ENCODE measurements at places on chromosomes 1 and 21. TPM values are rescaled to one million over a fixed set of nuclear protein-coding genes. Genes with fewer than 3 reads are reported as not detected.

DNA sequence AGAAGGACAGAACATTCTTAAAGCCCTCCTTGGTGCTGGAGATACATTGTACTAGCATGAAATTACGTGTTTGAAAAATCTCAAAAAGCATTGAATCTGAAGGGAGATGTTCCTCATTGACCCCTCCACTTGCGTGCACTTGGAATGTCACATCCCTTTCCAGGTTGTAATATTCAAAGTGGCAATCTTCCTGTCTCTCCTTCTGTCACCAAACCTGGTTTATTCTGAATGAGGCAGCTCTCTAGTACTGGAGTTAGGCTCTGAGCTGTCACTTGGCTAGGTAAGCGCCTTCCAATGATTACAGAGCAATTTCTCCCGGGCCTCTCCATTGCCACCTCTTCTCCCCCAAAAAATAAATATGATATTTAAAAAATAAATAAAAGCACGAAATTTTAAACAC, 855 bp downstream of the DSCAM start:
- H3K27me3 ChIP-seq = peaks cover 12% of the 10 kb centered on the region
- no peaks in the 10 kb centered on the region for H3K4me1 ChIP-seq

GRCh38 chr1:89547563-89548116, 23.0 kb downstream of the LRRC8B start:
- H3K27me3 ChIP-seq = no peaks in the 10 kb centered on the region
- DNase-seq = no peak
- H3K4me3 ChIP-seq = no peak overlapping the region
- no peaks in the 10 kb centered on the region for H3K36me3 ChIP-seq
- H3K27ac ChIP-seq = no peak overlapping the region

GRCh38 chr1:51927029-51927428, 48.5 kb upstream of the NRDC start:
- no peak overlapping the region for H3K27ac ChIP-seq
- H3K4me1 ChIP-seq = no peaks in the 10 kb centered on the region
- H3K36me3 ChIP-seq = no peaks in the 10 kb centered on the region
- H3K4me3 ChIP-seq = no peak overlapping the region
- no peak for DNase-seq
- H3K27me3 ChIP-seq = no peaks in the 10 kb centered on the region

DNA sequence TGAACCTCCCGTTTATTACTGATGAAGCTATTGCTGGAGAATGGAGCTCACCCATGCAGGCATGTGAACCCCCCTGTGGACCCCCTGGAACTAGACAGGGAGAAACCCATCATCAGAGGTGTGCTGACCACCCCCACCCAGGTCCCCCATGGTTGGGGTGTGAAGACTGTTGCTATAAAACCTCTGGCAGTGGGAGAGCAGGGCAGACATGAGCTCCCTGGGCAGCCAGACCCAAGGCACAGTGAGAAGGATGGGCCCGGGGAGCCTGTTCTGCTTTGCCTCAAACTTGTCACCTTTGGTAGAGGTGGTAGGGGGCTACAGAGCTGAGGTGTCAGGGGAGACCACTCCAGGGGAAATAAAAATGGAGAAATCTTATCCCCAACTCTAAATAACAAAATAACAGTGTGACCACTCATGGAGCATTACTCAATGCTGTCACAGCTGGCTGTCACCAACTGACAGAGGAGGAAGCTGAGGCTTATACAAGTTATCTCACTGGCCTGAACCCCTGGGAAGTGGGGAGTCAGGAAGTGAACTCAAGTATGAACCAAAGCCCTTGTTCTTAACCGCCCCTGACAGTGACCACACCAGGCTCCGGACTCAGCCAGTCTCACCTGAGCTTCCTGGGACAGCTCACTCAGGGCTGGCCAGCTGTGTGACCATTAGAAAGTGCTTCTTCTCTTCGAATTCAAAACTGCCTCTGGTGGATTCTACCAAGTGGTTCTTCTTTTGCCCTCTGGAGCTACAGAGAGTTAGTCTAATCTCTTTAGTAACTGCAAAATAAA, 698.8 kb downstream of the MATN1 start:
- no peaks in the 10 kb centered on the region for H3K36me3 ChIP-seq
- H3K4me1 ChIP-seq = no peaks in the 10 kb centered on the region
- H3K27ac ChIP-seq = no peak overlapping the region
- no peak overlapping the region for H3K4me3 ChIP-seq
- DNase-seq = no peak

- H3K4me3 ChIP-seq = no peak overlapping the region
- no peak overlapping the region for H3K27ac ChIP-seq
- H3K27me3 ChIP-seq = no peaks in the 10 kb centered on the region
- no peaks in the 10 kb centered on the region for H3K4me1 ChIP-seq
- no peaks in the 10 kb centered on the region for H3K36me3 ChIP-seq
Measured at GRCh38 chr21:20151741-20152140, 846.5 kb upstream of the NCAM2 start.

- H3K27ac ChIP-seq = no peak overlapping the region
- H3K4me3 ChIP-seq = no peak overlapping the region
- no peak for DNase-seq
- H3K27me3 ChIP-seq = no peaks in the 10 kb centered on the region
- H3K4me1 ChIP-seq = no peaks in the 10 kb centered on the region
- H3K36me3 ChIP-seq = no peaks in the 10 kb centered on the region
Measured at GRCh38 chr1:87684713-87685205, 356.1 kb downstream of the LMO4 start.

- no peak overlapping the region for H3K4me3 ChIP-seq
- H3K27ac ChIP-seq = no peak overlapping the region
- DNase-seq = no peak
- H3K27me3 ChIP-seq = peaks cover 4% of the 10 kb centered on the region
- H3K36me3 ChIP-seq = no peaks in the 10 kb centered on the region
Measured at GRCh38 chr1:175602026-175602585, 141.3 kb downstream of the TNR start.

DNA sequence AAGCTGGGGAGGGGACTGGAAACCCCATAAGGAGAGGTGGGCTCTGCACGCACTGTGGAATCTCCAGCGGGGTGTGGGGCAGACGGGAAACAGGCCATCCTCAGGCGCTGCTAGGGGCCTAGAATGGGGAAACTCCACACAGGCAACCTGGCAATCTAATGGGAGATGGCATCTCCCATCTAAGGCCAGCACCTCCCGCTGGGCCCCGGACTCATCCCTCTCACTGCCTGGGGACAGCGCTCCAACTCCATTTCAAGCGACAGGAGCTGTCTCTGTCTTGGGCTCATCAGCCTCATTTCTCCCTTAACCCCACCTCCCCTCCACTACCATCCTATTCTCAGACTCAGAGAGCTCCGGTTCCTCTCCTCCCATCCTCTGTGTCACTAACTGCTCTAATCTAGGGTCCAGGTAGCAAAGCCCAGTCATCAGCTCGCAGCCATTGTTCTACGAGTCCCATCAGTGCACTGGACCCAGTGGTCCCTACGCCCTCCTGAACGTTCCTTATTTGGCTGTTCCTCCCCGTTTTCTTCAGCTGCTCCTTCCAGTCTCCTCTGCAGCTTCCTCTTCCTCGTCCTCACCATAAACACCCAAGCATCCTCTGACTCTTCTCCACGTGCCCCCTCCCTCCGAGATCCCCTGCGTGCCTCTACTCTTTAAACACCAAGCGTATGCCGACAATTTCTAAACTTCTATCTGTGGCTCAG, 93.4 kb upstream of the CASZ1 start:
- H3K4me3 ChIP-seq = no peak overlapping the region
- DNase-seq = no peak
- no peak overlapping the region for H3K27ac ChIP-seq

DNA sequence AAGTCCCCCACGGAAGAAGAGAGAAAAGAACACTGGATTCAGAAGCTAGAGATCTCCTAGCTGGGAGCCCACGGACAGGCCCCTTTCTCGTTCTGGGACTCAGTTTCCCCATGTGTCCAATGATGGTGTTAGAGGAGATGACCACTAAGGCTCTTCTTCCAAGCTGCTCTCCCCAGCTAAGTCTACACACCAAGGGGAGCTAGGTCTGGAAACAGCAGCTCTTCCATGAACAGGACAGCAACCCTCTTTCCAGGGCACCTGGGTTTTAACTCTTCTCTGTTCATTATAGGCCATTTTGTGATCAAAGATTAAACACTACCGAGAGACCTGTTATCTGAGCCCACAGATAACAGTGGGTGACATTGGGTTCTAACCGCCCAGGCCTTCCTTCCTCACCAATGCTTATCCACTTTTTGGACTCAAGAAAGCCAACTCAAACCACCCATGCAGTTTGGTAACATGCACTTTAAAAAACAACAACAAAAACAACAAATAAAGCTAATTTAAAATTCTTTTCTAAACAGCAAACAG, 85.9 kb downstream of the MRPL37 start:
- peaks cover 3% of the 10 kb centered on the region for H3K4me1 ChIP-seq
- DNase-seq = no peak
- no peaks in the 10 kb centered on the region for H3K27me3 ChIP-seq
- no peaks in the 10 kb centered on the region for H3K36me3 ChIP-seq
- no peak overlapping the region for H3K4me3 ChIP-seq
- no peak overlapping the region for H3K27ac ChIP-seq

DNA sequence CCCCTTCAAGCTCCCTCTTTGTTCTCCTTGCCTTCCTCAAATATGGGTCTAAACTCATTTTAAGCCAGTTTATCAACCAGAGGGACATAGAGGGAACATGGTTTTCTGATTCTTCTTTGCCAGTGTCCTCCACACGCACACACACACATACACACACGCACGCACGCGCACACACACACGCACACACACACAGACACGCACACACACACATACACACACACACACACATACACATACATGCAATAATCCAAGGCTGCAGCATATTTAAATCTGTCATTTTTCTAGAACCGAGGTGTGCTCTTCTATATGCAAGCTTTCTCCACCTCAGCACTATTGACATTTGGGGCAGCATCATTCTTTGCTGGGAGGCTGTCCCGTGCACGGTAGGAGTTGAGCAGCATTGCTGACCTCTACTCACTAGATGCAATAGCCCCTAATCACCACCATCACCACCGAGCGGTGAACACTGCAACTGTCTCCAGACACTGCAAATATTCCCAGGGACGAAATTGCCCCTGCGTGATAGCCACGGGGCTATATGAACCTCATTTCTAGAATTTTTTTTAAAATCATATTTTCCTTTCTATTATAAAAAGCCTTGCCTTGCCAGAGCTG, 8.0 kb downstream of the TNFRSF9 start:
- no peaks in the 10 kb centered on the region for H3K4me1 ChIP-seq
- H3K36me3 ChIP-seq = no peaks in the 10 kb centered on the region
- H3K4me3 ChIP-seq = no peak overlapping the region
- no peaks in the 10 kb centered on the region for H3K27me3 ChIP-seq
- no peak for DNase-seq
- no peak overlapping the region for H3K27ac ChIP-seq

- H3K4me3 ChIP-seq = no peak overlapping the region
- peaks cover 11% of the 10 kb centered on the region for H3K4me1 ChIP-seq
- H3K27ac ChIP-seq = no peak overlapping the region
- H3K36me3 ChIP-seq = no peaks in the 10 kb centered on the region
- peaks cover 11% of the 10 kb centered on the region for H3K27me3 ChIP-seq
Measured at GRCh38 chr1:20555758-20556120, 3.4 kb downstream of the FAM43B start.

Gene GSTM1
- not detected for total RNA-seq

Gene FCMR
- total RNA-seq = 0.41 TPM
